ENCODE measurements at places on chromosomes 5 and 9. TPM values are rescaled to one million over a fixed set of nuclear protein-coding genes. Genes with fewer than 3 reads are reported as not detected.

Gene PCDHGC4
- total RNA-seq = 1.2 TPM

Gene PCDHA5
- 0.24 TPM for total RNA-seq

Gene TAF1L
- total RNA-seq = not detected

Gene NR4A3
- 0.09 TPM for total RNA-seq

Gene CARTPT
- not detected for total RNA-seq

Gene PPP2R2B
- total RNA-seq = 2.8 TPM

Gene SMIM33
- not detected for total RNA-seq

Gene LPAR1
- total RNA-seq = 20.4 TPM

Gene DEPDC1B
- total RNA-seq = 17.9 TPM

Gene LECT2
- not detected for total RNA-seq

Gene MLANA
- not detected for total RNA-seq

Gene DNAI1
- total RNA-seq = not detected

Gene PCDHB6
- total RNA-seq = 0.33 TPM

Gene SLU7
- total RNA-seq = 51.4 TPM

Gene LEAP2
- 1.1 TPM for total RNA-seq

Gene C9orf50
- total RNA-seq = not detected

Gene TRIM36
- total RNA-seq = 6.1 TPM

Gene ANKRD33B
- under 0.01 TPM for total RNA-seq

Gene AQP3
- 11.0 TPM for total RNA-seq

Gene SPATA31C1
- total RNA-seq = not detected

Gene TSSK1B
- 1.4 TPM for total RNA-seq

Gene ISL1
- total RNA-seq = not detected

Gene GLDC
- 0.33 TPM for total RNA-seq

Gene TERT
- total RNA-seq = not detected

Gene NOXA1
- 2.0 TPM for total RNA-seq

Gene FBP2
- total RNA-seq = not detected

Gene CATSPER3
- not detected for total RNA-seq

Gene CNTNAP3
- total RNA-seq = 37.5 TPM

Gene BBLN
- 56.9 TPM for total RNA-seq

Gene VDAC1
- 375 TPM for total RNA-seq

Gene CCNO
- 8.8 TPM for total RNA-seq

Gene FOXD4L5
- total RNA-seq = 0.52 TPM

Gene DNM1
- 3.2 TPM for total RNA-seq

Gene COL15A1
- total RNA-seq = 0.50 TPM

Gene HAND1
- total RNA-seq = not detected

Gene NDST1
- 116 TPM for total RNA-seq

Gene IFNW1
- total RNA-seq = not detected

Gene CCNB1
- 22.5 TPM for total RNA-seq

Gene PSD2
- total RNA-seq = under 0.01 TPM

Gene SLC25A2
- 0.28 TPM for total RNA-seq
